ENCODE measurements at places on chromosomes 11 and 22.

DNA sequence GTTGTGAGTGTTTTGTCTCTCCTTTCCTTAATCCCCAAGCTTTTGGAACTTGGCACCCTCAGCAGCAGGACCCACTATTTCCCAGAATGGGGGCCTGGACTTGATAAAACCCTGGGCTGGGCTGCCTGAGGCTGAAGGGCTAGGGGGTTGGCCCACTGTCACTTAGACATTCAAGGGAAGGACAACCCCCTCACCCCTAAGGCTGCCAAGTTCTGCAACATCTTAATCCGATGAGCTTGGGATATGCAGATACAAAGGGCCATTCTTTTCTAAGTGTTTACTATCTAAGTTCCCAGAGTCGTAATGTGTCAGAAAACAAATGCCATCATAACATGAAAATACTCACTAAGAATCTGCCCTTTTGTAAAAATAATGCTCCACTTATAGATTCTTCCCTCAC lies 42.9 kb downstream of the IRAG1 start:
- DNase-seq: no peak

DNA sequence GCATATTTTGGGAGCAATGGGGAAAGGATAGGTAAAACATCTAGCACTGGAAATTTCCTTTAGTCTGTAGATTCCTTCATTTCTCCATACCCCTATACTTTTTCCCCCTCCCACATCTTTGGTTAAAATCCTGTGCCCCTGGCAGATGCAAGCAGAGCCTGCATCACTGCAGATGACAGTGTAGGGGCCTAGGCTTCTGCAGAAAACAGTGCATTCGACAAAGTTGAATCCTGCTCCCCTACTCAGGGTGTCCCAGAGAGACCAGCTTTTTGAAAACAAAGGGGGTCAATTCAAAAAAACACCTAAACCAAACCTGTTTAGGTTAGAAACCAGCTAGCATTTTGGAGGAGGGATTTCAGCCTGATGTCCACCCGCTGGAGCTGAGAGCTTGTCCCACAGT lies 43.8 kb upstream of the BLID start:
- DNase-seq: no peak

- DNase-seq: no peak
Measured at GRCh38 chr22:39392341-39392948, 7.1 kb upstream of the TAB1 start.

GRCh38 chr11:32255841-32256240 lies 165.0 kb downstream of the RCN1 start:
- DNase-seq: no peak

GRCh38 chr11:109914038-109914437 lies 179.2 kb upstream of the ZC3H12C start:
- DNase-seq: no peak

- DNase-seq: no peak
Measured at GRCh38 chr11:74673693-74674360, 57.4 kb downstream of the CHRDL2 start.

GRCh38 chr11:69697861-69698260 lies 6.0 kb downstream of the FGF19 start:
- DNase-seq: no peak
